ENCODE measurements at places on chromosomes 4 and X.

GRCh38 chr4:15964159-15964558 is 1.2 kb upstream of the FGFBP2 start:
- no peak for DNase-seq

GRCh38 chrX:78102091-78102490 is 2.0 kb upstream of the PGK1 start:
- no peak for DNase-seq

- no peak for DNase-seq
Observed at GRCh38 chr4:183499801-183500200, 5.1 kb upstream of the ING2 start.

DNA sequence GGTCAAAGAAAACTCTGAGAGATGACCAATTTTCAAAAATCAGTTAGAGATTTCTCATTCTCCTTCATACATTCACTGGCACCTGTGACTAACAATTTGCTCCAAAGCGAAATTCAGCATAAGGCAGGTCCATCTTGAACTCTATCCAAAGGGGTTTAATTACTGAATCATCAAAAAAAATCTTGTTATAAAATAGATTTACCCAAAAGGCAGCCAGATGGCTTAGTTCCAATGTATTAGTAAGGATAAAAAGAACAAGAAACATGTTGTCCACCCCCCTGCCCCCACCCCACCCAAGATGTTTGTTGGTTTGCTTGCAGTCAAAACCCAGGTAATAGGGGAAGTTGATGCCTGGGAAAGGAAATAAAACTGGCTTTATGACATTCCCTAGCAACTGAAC is 200.3 kb downstream of the ANTXR2 start:
- no peak for DNase-seq

- no peak for DNase-seq
Observed at GRCh38 chrX:72102760-72103159, 29.0 kb downstream of the RTL5 start.

DNA sequence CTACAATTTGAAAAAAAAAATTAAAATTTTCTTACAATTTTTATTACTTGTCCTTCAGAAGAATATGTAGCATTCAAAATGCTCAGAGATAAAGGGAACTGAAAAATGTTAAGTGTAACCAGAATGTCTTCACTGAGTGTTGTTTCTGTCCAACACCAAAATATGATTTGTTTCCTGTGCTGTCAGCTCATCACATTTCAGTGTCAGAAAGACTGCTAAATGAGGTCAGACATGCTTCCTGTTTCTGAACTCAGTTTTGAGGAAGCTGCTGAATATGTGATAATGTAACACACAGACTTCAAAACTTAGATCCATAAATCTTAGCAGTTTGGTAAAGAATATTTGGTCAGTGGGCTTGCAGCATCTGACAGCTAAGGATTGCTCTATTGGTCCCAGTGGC is 1849.7 kb downstream of the PCDH7 start:
- DNase-seq: no peak

DNA sequence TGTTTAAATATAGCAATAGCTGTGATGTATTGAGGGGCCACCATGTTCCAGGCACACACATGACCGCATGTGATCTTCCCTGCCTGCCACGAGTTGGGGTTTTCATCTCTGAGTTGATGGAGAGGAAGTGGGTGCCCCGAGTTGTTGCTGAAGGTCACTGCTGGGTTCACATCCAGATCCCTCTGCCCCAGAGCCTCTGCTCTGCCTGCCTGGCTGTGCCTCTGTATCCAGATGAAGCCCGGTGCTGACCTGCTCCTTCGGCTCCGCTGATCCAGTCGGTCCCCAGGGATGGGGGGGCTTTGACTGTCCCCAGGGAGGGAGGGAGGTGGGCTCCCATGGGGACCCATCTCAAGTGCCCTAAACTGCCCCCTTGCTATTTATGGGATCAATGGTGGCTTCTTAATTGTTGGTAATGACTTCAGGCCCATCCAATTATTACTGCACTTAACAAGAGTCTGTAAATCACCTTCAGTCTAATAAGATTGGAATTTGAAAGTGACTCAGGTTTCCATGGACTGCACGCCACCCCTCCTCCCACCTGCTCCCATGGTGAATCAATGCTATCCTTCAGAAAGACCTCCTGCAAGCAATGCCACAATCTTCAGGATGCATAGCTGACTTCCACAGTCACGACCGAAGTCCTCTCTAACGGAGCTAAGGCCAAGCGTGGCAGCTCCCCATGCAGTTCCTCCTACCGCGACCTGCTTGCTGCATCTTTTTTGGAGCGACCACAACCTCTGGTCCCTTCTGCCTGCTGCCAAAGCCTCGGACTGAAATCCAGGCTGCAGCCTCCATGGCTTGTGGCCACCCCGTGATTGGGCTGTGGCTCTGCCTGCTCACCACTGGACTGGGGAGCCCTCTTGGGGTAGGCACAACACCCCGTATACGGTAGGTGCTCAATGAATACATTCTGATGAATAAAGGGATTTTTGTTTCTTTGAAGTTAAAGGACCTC is 73.1 kb downstream of the CPZ start:
- no peak for DNase-seq

DNA sequence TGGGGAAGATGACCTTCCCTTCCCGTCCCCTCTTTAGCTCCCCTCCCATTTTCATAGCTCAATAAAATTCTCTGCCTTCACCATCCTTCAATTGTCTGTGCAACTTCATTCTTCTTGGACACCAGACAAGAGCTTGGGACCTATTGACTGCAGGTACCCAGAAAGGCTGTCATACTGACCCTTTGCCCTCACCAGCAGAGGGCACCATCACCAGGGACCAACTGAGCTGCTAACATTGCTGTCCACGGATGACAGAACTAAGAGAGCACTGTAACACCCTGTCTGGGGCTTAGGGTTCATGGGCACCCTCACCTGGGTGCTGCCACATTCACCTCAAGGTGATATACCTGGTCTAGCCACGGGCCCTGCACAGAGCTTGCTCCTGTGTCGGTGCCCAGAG is 141.3 kb upstream of the VCX3B start:
- no peak for DNase-seq

DNA sequence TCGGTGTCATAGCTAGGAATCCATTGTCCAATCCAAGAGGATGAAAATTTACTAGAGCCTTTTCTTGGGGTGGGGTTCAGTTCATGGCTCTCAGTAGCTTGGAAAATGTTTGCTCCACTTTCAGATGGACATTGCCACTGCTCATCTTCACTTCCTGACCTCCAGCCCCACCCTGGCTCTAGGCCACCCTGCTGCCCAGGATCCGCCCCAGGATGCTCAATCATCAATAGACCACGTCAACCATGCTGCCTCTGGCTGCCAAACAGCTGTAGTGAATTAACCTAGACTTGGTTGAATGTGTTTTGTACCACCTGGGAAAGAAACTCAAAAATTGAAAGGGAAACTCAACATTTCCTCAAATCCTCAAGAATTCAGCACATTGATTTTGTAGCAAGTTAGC is 37.2 kb upstream of the HSD17B10 start:
- no peak for DNase-seq

GRCh38 chrX:97609938-97610337 is 726.2 kb downstream of the RPA4 start:
- no peak for DNase-seq

DNA sequence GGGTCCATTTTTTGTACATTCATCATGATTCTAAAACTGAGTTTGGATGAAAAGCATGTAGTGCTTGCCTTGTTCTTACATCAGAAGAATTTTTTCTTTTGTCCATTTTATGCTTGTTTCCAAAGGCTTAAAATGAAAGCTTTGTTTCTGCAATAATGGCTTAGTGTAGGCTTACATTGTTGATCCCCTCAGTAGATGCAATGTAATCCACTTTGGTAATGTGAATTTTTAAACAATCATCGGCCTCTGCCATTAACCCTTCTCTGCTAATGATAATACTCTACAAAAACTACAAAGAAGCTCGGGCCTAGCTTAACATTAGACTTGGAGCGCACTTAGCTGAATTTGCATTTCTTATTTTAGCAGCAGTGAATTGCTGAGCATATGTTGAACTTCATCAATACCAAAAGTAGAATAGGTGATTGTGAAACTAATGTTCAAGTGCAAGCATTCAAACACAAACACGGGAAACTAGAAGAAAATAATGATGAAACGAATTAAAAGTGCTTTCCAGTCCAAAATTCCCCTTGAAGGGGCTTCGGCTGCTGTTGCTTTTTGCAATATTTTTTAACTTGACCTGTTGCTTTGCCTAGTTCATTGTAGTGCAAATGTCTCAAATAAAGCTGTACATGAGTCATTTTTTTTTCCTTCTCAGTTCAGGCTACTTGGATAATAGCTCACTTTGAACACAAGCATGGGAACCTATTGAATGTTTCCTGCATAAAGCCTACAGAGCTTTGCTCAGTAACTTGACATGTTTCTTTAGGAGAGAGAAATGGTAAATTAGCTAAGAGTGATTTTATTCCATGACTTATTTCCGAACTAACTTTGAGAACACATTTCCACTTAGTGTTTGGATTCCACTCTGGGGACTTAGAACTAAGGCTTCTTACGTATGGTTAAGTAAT is 66.5 kb downstream of the SLIT2 start:
- DNase-seq: no peak

DNA sequence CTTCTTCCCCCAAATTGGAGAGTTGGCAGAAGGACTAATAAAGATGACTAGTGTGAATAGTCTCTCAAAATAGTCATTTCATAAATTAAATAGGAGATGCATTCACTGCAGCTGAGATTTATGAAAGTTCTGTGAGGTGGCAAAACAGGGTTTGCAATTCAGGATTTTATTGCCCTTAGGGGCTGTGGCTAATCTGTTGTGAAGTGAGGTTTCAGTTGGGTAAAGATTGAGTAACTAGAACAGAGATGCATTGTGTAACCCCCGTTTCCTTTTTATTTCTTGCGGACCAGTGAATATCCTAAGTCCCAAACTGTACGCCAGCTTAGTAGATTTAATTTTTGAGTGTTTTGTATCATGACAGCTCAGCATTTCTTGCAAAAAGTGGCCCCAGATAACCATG is 16.2 kb upstream of the SCRG1 start:
- no peak for DNase-seq

DNA sequence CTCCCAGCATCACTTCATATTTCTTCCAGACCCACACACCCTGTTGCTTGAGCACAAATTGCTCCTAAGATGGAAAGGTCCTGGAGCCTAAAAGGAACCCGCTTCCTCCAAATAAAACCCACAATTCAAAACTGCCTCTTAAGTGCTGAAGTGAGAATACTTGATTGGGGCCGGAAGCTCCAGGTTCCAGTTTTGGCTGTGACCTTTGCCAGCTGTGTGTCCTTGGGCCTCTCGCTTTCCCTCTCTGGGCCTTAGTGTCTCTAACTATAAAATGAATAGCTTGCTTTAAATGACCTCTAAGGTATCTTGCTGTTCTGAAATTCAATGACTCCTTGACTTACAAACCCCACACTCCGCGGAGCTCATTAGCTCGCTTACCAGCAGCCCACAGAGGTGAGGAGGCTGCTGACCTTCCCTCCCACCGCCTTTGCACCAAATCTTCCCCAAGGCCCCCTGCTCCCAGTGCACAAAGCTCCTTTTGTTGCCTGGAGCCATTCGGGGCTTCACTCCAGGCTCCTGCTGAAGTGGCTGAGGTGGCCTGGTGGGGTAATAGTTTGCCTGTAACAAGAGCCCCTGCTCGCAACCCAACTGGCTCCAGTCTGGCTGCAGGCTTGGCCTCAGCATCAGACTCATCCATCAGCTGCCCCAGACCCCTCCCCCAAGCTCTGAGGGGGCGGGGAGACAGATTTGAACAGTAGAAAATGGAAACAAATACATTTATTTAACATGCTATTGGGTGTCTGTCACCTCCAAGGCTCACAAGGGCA is 21.8 kb downstream of the STARD8 start:
- DNase-seq: no peak

- DNase-seq: no peak
Observed at GRCh38 chr4:85979276-85979675, 380.6 kb downstream of the MAPK10 start.

DNA sequence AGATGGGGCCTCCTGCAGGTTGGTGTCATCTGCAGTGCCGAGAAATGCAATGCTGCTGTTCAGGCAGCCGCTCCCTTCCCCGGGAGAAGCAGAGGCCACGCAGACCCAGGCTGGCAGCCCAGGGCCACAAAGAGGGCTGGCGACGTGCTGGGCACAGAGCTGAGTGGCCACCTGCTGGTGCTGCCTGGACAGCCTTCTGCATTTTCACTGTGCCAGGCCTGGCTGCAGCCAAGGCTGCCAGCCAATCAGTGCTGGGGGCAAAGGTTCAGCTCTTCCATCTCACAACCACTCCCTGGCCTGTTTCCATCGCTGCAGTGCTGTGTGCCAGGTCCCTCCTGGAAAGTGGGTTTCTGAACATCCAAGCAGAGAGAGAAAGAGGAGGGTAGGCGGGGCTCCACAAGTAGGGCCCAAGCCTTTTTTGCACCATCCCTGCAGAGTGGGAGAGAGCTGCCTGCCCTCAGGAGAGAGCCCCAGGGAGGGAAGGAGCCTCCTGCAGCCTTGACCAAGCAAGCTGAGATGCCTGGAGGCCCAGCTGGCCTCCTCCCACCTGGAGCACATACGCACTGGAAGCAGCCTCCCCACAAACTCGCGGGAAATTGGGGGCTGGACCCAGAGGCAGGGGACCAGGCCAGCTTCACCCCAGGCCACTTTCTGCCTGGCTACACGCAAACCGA is 20.1 kb downstream of the ADRA2C start:
- no peak for DNase-seq

GRCh38 chr4:8835521-8836365 is 35.9 kb downstream of the HMX1 start:
- no peak for DNase-seq

GRCh38 chr4:610411-611261 is 14.7 kb upstream of the PDE6B start:
- DNase-seq: no peak

DNA sequence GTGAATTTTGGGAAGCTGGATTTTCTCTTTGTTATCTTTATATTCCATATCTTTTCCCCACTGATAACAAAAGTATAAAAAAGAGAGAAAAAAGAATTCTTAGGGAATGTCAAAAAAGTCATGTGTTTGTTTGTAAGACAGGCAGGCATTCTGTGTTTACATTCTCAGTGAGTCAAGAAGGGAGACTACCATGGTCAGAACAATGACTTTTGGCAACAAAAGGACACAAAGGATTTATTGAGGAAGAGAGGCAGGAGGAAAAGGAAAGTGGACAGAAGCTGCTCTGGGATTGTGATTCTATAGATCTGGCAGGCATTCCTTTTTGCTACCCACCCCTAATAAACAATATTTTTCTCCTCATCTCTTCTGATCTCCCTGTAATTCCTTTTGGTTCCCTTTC is 5.9 kb upstream of the ANK2 start:
- DNase-seq: no peak

DNA sequence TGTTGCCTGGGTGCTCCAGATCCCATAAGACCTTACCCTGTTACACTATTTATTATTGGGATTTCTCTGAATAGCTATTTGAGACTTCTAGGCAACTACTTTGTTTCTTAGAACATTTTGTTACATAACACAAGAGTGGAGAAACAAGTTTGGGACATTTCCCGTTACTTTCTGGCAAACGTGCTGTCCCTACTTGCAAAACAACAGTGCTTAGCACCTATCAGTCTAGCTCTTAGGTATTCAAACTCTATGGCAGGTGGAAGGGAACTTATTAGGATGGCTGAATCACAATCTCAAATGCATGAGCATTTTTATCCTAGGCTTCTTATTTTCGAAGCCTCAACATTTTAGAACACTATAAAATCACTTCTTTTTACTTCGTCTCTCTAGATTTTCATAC is 613.6 kb downstream of the DMD start:
- DNase-seq: no peak

GRCh38 chr4:25843340-25844097 is 19.3 kb downstream of the SEL1L3 start:
- DNase-seq: no peak

Measured in stimulated activated CD4-positive, alpha-beta T cell treated with anti-CD3 and anti-CD28 coated beads, Interleukin-1b, Interleukin-23, amount 100 ng/mL, for 4 hours (primary cell).